ENCODE measurements at places on chromosomes 3 and 15. TPM values are rescaled to one million over a fixed set of nuclear protein-coding genes. Genes with fewer than 3 reads are reported as not detected.

GRCh38 chr15:42728560-42728959 is 8.4 kb downstream of the CDAN1 start:
- no peak for DNase-seq

- no peak for DNase-seq
Observed at GRCh38 chr3:45861043-45861719, 19.3 kb upstream of the LZTFL1 start.

GRCh38 chr15:23642413-23643044 is 5.1 kb downstream of the MAGEL2 start:
- peak; percentile 78 for DNase-seq

DNA sequence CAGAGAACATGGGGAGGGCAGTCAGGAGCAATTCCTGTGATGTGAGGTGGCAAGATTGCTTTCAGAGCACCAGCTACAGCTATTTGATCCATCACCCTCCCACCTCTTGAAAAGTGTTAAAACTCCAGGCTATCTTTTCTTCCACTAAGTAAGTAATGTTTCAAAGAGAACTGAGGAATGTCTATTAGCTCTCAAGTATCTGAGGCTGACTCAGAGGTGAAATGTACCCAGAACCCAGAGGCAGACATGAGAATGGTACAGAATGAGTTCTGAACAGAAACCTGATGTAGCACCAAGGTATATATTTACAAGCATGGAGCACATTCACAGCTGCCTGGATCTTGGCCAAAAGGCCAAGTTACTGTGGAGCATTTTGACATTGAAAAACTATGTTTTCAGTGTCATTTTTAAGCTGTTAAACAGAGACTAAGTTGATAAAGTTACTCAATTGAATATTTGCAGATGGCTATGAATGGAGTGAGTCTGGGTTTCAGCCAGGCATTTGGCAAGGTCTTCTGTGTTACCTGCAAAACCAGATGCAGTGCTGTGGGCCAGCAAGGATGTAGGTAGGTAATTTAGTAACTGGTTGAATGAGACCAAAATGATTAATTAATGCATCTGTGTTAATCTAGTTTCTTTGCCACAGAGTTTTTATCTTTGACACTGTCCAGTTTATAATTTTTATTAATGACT is 227.7 kb upstream of the CD96 start:
- DNase-seq: no peak

GRCh38 chr3:145939431-145939830 is 221.6 kb downstream of the PLOD2 start:
- DNase-seq: no peak

DNA sequence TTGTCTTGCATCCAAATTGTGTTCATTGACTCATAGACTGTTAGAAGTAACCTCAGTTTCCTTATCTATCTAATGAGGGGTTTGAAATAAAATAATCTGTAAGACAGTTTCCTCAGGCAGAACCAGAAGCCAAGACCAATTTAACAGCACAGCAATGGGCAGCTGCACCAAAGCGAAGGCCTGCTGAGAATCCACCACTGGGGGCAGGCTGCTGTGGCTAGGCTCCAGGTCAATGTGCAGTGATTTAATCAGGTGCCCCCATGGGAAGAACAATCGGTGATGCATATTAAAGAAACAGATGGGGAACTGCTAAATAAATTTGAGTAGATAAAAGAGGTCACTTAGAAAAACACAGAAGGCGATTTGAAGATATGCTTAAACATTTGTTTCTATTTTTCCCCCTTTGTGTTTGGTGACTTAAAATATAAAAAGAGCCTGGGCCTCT is 28.0 kb upstream of the TMOD3 start:
- DNase-seq: peak; percentile 54

DNA sequence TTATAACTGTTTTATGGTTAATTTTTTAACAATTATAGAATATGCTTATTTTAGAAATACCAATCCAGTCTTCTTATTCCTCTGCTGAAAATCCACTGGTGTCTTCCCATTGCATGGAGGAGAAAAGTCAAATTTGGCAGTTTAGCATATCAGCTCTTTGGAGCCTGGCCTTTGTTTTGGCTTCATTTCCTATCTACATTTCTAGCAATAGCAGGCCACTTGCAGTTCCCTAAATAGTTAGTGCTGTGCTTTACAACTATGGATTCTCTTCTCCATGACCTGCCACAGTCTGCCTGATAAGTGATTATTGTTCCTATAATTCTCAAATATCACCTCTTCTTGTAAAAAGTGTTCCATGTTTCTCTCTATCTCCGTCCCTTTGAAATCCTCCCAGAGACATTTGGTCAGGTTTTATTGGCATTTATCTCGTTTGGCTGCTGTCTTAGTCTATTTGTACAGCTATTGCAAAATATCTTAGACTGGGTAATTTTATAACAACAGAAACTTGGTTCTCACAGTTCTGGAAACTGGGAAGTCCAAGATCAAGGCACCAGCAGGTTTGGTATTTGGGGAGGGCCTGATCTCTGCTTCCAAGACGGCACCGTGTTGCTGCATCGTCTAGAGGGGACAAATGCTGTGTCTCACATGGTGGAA is 8.2 kb upstream of the SEC22A start:
- DNase-seq: no peak

GRCh38 chr3:180624714-180625113 is 22.8 kb downstream of the TTC14 start:
- DNase-seq: no peak

- DNase-seq: no peak
Observed at GRCh38 chr3:88267441-88267840, 117.7 kb downstream of the C3orf38 start.

GRCh38 chr3:66665021-66665695 is 164.3 kb upstream of the LRIG1 start:
- DNase-seq: no peak

DNA sequence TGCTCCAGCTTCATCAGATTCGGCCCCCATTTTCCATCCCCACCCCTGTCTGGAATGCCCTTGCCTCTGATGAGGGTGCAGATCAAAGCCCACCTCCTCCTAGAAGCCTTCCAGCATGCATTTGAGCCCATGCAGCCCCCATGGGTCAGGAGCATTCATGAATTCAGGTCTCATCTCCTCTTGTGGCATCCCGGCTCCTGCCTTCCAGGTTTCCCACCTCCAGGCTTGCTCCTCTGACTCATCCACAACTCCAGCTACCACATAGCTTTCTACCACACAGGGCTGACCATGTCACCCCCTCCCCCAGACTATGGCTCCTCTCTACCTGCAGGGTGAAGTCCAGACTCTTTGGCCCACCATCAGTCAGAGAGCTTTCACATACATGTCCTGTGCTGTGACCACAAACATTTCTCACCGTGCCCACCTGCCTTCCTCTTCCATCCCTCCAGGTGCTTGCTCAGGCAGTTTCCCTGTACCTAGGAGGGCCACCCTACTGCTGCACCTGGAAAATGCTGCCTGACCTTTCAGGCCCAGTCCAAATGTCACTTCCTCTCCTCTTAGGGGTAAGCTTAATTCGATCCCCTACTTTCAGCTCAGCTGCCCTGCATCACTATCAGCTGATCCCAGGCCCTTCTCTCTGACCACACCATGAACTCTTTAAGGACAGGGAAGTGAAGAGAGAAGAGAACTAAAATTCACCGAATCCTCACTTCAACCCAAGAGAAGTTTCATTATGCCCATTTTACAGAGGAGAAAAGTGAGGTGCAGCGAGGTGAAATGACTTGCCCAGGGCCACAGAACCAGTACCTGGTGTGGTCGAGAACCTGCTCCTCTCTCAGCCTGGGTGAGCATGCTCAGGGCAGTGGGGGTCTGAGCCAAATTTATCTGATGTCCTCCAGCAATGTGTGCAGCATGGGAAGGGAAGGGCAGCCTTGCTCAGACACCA is 13.7 kb upstream of the FGD5 start:
- no peak for DNase-seq

- DNase-seq: no peak
Observed at GRCh38 chr3:173258697-173259096, 117.7 kb upstream of the SPATA16 start.

- no peak for DNase-seq
Observed at GRCh38 chr3:20051123-20051806, 11.0 kb downstream of the KAT2B start.

DNA sequence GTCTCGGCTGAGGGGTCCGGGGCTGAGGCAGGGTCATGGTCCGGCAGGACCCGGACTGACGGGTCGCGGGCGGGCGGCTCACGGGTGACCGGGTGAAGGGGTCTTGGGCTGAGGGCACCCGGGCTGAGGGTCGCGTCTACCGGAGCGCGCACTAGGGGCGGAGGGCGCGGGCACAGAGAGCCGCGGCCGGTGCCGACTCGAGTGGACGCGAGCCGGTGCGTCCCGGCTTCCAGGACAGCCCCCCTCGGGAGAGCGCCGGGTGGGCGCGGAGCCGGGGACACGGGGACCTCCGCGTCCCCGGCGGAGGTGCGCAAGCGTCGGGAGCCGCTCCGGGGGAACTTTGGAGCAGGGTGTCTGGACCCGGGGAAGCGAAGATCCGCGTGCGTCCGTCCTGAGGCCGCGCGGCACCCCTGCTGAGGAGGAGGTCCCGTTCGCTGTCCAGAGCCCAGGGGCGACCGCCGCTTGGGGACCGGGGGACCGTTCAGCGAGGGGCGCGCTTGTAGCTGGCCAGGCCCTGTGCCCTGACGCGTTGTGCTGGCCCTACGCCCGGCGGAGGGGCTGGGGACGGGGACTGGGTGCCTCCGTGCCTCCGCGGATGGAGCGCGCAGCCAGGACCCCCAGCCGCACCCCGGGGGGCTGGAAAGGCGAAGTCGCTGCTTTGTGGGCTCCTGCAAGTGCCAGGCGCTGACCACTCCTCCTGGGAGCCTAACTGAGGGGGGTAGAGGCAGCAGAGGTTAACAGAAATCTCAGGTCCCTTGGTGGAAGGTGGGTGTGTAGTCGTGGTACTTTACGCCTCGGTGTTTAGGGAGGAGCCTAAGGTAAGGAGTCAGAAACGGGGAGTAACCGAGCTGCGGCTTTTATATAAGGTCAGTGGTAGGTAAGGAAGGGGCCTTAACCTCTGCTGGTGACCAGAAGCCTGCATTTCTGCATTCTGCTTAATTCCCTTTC is at the start of gene PPARG:
PPARG (plus strand) TSS at position 889 of the 948 bp plus-strand sequence. CDS start 90,642 bp downstream, outside the sequence.
- DNase-seq: peak; percentile 72

- DNase-seq: no peak
Observed at GRCh38 chr3:106673926-106674569, 703.2 kb upstream of the CCDC54 start.

GRCh38 chr3:196518966-196519717 is 4.0 kb upstream of the SMCO1 start:
- peak; percentile 37 for DNase-seq

DNA sequence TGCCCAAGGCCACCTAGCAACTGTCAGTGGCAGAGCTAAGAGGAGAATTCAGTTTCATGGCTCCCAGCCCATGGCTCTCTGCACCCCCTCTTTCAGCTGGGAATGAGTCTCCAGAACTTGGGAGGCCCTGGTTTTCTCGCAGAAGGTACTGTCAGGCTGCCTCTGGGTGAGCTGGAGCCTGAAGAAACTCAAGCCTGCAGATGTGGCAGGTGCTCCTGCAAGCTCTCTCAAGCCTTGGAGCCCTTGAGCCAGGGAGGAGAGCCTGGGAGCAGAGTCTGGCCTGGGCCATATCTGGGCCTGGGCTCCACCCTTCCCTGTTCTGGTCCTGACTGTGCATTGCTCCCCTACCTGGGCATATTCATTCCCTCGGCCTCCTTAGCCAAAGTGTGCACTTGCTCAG is 74.4 kb upstream of the TLE3 start:
- DNase-seq: no peak

- DNase-seq: no peak
Observed at GRCh38 chr3:2446146-2446545, 347.5 kb downstream of the CNTN4 start.

DNA sequence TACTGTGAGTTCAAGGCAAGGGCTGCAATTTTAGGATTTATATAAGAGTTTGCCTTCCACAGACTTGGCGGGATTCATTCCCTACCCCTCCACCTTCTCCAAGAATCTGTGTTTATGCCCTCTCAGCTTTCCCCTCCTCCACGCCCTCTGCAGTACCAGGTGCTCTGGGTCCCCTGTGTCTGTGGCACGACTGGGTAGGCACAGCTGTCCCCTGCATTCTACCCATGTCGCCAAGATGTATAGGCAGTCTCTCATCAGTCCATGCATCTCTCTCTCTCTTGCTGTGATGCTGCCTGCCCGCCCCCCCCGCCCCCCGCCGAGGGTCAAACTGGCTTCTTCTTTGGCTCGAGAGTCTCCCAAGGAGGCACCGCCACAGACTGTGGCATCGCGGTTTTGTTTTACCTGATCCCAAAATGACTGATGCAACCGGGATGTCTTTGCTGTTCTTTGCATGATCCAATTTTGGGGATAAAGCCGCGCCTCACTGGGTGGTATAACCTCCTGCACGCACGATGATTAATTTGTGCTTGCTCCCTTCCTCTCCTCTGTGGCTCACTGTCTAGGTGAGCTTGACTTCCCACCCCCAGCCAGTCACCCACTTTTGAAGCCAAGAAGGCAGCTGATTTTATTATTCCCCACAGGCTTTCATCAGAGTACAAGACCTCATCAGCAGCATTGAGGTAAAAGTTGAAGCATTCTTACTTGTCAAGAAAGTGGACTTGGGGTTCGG is 43.7 kb downstream of the EFCAB12 start:
- DNase-seq: no peak

- no peak for DNase-seq
Observed at GRCh38 chr15:69668963-69669362, 216.3 kb downstream of the RPLP1 start.

GRCh38 chr3:150680562-150680961 is 23.2 kb downstream of the ERICH6 start:
- no peak for DNase-seq

DNA sequence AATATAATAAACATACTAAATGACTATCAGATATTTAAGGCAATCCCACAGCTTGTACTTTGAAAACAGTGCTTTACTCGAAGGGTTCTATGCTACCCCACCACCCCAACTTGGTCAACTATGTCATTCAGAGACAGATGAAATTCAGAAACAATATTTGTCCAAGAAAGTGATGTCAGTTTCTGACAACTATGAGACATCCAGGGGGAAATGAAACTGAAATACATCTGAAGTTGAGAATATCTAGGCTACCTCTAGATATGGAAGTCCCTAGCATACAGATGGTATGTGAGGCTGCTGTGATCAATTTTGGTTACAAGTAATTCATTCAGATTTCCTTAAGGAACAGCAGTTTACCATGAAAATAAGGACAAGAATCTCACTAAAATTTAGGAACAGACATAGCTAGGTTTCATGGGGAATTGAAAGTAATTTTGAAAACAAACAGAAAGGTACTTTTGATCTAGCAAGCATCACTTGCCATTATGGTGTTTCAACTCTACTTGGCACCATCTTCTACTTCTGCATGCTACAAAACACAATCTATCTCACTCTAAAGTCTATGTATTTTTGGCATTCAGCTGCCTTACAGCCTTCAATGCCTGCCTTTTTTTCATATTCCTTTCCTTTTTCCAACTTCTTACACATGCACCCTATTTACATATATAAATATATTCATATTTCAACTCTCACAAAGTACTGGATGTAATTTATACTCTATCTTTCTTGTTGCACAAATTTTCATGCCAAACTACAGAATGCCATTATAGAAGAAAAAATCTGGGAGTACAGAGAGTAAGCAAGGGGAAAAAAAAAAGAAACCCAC is 21.7 kb downstream of the ATG3 start:
- DNase-seq: no peak

The STAC gene
- total RNA-seq: 5.2 TPM

The AP4E1 gene
- total RNA-seq: 6.6 TPM

The ONECUT1 gene
- total RNA-seq: 25.0 TPM

The ACKR4 gene
- not detected for total RNA-seq

The LNP1 gene
- total RNA-seq: 12.3 TPM

The SLC6A1 gene
- 1.7 TPM for total RNA-seq

The GRAMD1C gene
- 1.0 TPM for total RNA-seq

The PATL2 gene
- total RNA-seq: 0.24 TPM

The TPRA1 gene
- 38.1 TPM for total RNA-seq

The GPR27 gene
- total RNA-seq: 10.1 TPM

The ZPLD1 gene
- not detected for total RNA-seq

The SUCNR1 gene
- total RNA-seq: not detected

The TMC3 gene
- total RNA-seq: not detected

The THSD4 gene
- 3.9 TPM for total RNA-seq
